NCI-H1048 (cell line): ENCODE measurements at places on chromosomes 7 and 10.
A peak's percentile ranks its signal among the peaks of the same experiment; 100 is the strongest.

- DNase-seq = no peak
These were observed 7.2 kb downstream of the EN2 start for GRCh38 chr7:155464948-155465739.

GRCh38 chr7:86687831-86688230 lies 44.1 kb downstream of the GRM3 start:
- no peak for DNase-seq

DNA sequence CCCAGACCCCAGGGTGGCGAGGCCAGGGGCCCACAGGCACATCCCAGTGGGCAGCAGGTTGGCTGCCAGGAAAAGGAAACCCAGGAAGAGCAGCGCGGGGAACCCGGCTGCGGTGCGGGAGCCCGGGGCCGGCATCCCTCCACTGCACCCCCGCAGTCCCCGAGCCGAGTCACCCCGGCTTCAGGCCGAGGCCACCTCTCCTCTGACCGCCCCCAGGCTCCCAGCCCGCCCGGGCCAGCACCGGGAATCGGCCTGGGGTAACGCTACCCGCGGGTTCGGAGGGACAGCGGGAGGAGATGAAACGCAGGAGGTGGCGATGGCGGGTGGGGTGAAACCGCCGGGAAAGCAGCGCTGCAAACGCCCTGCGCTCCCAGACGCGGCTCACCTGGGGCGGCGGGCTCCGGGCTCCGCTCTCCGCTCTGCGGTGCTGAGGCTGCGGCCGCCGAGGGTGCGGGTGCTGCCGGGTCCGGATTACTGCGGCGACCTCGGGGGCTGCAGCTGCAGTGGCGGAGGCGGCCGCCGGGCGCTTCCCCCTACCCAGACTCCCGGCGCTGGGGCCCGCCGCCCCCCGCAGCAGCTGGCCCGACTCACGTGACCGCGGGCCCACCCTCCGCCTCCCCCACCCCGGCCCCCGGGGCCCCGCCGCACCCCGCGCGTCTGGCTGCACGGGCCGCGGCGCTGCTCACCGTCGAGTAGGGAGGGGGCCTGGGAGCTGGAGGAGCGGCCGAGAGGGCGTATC lies at the start of gene SCRN1:
Gene SCRN1 (minus strand): TSS at position 545 of the 739 bp plus-strand sequence. CDS start 20,734 bp downstream, outside the sequence.
- DNase-seq = peak; percentile 14

DNA sequence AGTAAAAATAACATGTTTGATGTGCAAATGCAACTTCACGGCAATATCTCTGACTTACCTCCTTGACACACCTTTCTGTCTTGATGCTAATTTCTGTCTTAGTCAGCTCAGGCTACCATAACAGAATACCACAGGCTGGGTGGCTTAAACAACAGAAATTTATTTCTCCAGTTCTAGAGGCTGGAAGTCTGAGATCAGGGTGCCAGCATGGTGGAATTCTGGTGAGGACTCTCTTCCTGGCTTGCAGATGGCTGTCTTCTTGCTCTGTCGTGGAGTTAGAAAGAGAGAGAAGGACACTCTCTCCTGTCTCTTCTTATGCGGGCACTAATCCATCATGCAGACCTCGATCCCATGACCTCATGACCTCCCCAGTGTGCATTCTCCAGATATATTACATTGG lies 134.9 kb downstream of the VTI1A start:
- no peak for DNase-seq

DNA sequence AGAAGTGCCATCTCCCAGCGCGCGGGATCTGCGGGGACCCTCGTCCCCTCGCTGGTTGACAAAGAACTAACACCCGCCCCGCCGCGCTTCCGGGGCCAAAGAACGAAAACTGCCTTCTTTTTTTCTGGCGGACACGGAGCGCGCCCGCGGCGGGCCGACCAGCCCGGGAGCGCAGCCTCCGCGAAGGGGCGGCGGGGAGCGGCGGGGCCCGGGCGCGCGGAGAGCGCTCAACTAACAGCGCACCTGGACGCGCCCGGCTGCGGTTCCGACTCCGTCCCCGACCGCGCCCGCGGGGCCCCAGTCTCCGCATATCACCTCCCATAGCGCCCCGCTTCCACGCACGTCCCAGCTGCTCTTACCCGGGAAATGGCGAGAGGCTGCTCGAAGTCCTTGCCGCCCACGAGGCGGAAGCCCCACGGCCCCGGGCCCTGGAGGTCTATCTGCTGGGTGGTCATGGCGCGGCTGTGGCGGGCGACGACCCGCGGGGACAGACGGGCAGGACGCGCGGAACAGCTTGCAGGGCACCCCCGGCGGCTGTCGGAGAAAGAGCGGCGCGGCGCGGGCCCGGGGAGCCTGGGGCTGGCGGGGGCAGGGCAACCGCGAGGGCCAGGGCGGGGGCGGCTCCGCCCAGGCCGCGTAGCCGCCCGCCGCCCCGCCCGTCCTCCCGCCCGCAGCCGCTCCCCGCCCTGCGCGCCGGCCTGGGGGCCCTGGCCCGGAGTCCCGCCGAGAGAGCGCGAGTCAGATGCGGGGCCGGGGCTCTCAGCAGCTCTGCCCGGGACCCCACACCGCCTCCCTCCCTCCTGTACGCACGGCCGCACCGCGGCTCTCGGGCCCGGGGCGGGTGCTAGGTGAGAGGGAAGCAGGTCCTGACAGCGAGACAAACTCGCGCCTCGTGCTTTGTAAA lies at the start of gene PDLIM1:
Gene PDLIM1 (minus strand): TSS at position 543 of the 904 bp plus-strand sequence. CDS start 88 bp downstream, at position 455.
- DNase-seq = peak; percentile 46

GRCh38 chr7:90869335-90869734 lies 273.2 kb downstream of the CDK14 start:
- DNase-seq = no peak

GRCh38 chr10:126433351-126433750 lies 45.1 kb upstream of the ADAM12 start:
- DNase-seq = no peak

DNA sequence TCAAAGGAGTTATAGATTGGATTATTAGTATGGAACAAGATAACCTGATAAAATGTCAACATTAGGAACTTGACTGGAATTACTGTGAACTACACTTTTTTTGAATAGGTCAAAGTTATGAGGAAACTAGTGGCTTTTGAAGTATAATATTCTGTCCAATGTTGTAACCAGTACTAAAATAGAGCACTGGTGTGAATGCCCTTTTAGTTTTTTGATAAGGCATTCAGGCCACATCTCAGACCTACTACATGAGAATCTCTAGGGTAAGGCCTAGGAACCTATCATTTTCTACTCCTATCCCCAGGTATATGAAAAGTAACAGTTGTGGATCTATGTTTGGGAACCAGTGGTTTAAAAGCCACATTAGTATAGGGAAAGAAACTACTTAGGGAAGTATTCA lies 16.4 kb downstream of the KMT2E start:
- no peak for DNase-seq

- DNase-seq = no peak
These were observed 108.8 kb upstream of the PCLO start for GRCh38 chr7:83271212-83272099.

- no peak for DNase-seq
These were observed 62.1 kb upstream of the DNAAF5 start for GRCh38 chr7:664402-664775.

DNA sequence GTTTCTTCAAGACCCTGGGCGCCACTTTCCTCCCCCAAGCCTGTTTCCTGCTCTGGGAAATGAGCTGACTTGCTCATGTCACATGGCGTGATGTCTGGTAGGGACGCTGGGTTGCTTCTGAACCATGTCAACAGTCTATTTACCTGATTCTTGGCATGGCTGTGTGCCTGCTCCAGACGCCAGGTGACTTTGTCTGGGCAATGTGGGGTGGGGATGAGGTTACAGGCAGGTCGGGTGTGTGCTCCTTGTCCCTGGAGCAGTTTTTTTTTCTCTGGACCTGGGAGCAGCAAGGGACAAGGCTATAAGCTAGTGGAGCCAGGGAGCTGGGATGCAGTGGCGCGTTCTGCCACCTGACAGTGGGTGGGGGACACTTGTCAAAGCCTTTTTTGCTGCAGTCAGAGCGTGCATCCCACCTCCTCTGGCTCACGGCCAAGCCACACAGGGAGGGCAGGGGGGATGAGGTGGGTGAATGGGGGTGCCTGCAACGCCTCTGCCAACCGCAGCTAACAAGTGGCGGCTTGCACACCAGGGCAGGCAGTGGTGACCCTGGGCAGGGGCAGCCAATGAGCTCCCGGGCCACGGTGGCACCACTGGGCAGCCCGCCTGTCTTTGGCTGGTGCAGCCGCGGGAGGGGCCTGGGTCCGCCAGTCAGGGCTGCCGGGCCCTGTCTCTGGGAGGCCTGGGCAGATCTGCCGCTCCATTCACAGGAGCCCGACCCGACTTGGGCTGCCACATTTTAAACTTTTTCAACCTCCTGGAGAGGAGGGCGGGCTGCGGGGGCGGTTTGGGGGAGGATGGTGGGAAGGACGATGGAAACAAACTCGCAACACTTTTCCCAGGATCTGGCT lies 22.9 kb downstream of the DNAJB12 start:
- DNase-seq = peak; percentile 64

DNA sequence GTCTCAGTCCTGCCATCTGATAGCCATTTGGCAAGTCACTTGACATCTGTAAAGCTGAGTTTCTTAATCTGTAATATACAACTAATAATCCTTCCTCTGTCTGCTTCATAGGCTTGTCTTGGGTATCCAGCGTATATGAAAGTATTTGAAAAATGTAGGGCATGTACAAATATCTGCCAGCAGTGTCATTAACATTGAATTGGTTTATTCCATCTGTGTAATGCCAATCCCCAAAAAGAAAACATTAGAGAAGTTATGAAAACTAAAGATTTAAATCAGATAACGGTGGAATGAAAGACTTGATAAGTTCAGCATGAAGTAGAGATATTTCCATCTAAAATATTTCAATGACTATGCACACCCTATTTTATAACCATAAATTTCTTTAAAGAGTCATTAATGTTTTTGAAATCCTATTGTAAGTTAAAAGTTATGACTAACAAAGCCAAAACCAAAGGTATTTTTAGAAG lies 9.8 kb upstream of the RTKN2 start:
- DNase-seq = no peak

DNA sequence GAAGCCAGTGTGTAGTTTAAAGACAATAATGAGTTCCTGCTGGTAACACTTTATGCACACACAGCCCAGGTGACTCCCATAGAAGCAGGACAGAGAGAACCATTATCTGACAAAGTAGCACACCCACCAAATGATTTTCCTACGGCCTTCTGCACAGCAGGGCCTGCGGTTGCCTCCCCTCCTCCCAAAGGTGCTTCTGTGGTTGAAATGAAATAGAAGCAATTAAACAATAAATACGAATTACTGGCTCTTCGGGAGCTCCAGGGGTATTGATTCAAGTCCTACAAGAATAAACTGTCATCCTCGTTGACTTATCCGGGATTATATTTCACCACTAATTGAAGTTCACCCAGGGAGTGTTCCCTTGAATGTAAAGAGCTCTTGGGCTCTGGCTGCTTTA lies 172.1 kb downstream of the ACTR3B start:
- no peak for DNase-seq

GRCh38 chr7:55242613-55243012 lies 122.5 kb upstream of the LANCL2 start:
- no peak for DNase-seq

DNA sequence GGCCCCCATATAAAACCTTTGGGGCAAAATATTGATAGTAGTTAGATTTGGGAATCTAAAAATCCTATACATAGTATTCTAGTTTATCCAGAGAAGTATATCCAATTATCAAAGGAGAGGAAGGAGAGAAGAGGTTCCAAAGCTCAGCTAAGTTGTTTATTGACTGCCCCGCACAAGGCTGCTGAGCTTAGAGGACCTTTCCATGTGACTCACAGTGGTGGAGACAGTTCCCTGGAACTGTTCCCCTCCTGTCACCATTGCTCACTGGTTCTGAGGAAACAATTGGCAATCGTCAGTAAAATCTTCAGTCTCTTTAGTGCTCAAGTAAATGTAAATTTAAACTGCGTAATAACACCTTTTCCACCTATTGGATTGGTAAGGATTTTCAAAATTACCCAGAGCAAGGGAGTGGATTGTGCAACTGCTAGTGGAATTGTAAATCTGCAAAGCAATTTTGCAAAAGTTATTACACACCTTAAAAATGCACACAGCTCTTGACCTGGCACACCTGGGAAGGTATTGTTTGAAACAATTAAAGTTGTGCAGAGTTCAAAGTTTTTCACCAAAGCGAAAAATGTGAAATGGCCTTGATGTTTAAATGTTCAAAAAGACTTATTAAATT lies 63.1 kb downstream of the EEPD1 start:
- no peak for DNase-seq

DNA sequence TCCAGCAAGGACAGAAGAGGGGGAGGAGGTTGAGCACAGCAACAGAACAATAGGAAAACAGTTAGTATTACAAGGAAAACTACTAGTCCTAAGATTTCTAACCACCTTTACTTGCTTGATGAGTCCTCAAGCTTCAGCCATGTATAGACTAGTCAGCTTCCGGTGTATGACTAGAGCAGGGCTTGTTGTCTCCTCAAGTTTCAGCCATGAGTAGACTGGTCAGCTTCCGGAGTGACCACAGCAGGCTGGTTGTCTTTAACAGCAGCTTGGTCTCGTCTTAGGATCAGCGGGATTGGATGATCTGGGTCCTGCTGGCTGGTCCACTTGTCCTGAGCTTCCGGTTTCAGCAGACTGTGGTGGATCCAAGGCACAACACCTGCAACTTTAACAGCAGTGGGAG lies 10.6 kb upstream of the ZNF239 start:
- no peak for DNase-seq

GRCh38 chr10:69515699-69516259 lies 57.4 kb downstream of the NEUROG3 start:
- DNase-seq = peak; percentile 18
